Heart right ventricle (tissue), 16 donors: ENCODE measurements at places on chromosomes 6 and 20. TPM values are rescaled to one million over a fixed set of nuclear protein-coding genes. Genes with fewer than 3 reads are reported as not detected.

DNA sequence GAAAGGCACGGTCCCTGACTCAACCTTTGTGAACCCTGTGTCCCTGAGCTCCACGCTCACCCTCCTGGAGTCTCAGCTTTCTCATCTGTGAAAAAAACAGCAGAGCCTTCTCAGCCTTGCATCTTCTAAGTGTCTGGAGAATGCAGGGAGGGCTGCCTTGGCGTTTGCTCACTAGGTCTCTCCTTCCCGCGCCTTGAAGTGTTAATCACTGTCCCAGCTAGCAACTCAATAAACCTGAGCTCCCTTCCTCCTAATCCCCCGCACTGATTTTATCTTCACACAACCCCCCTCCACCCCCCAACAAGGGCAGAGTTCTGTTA lies 34.9 kb upstream of the FOXC1 start:
- H3K27ac ChIP-seq, result peak overlapping the region; percentile 74
- DNase-seq, result no peak
- H3K36me3 ChIP-seq, result no peaks in the 10 kb centered on the region
- no peak overlapping the region for H3K4me3 ChIP-seq
- H3K4me1 ChIP-seq, result peaks cover 14% of the 10 kb centered on the region
- no peaks in the 10 kb centered on the region for H3K27me3 ChIP-seq

- no peak overlapping the region for H3K27ac ChIP-seq
- no peaks in the 10 kb centered on the region for H3K4me1 ChIP-seq
- no peak overlapping the region for H3K4me3 ChIP-seq
- no peaks in the 10 kb centered on the region for H3K27me3 ChIP-seq
- no peak for DNase-seq
These were observed 24.0 kb upstream of the GRM4 start for GRCh38 chr6:34169897-34170296.

DNA sequence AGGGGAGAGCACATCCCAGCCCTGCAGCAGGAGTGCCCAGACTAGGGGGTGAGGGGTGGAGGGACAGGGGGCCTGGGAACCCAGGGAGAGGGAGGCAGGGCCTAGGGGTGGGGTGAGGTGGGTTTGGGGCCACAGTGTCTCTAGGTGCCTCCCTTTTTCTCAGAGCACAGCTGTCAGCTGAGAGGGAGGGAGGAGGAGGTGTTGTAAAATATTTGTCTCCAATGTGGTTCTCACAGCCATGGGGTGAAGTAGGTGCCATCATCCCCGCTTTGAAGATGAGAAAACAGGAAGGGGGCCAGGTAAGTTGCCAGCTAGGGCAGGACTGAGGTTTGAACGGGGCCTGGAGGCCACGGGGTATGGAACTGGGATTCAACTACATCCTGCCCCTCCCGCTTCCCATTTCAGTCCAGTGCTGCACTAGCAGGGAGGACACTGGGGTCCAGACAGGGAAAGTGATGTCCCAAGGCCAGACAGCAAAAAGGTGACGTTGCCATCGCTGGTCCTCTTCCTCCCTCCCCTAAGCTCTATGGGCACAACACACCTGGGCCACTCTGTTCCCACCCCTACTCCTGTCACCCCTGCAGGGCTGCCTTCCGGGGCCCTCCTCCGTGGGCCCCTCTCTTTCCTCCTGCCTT lies 20.3 kb downstream of the PACSIN1 start:
- no peak for DNase-seq
- H3K27ac ChIP-seq, result no peak overlapping the region
- no peaks in the 10 kb centered on the region for H3K4me1 ChIP-seq

DNA sequence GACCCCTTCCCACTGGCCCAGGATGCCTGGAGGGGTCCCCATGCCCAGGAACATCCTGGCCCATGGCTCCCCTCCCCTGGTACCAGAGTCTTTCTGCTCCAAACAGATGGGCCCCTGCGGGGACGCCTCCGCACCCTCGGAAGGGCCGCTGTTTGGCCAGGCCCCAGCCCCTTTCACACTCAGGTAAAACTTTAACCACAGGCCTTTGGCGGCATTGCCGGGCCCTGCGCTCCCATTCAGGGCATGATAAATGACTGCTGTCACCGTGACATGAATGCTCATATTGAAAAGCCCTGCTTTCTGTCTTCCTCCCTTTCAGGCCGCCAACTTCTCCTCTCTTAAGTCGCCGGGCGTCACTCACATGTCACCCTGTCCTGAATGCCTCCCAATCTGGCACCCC lies 141.5 kb upstream of the TOP1 start:
- H3K27ac ChIP-seq, result no peak overlapping the region
- no peaks in the 10 kb centered on the region for H3K36me3 ChIP-seq

DNA sequence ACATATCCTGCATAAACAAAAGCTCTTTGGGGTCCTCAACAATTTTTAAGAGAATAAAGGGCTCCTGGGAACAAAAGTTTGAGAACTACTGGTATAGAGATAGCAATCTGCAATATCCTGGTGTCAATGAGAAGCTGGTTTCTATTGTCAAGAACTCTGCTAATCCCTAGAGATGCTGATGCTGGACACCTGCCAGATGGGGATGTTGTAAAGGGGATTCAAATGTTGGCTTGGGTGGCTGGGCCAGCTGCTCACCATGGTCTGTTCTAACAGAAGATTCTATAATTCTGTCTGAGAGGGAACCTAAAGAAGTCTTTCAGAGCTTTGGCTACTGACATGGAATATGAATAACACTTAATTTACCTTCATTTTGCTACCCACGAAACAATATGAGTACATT lies 137.8 kb downstream of the BTBD9 start:
- no peaks in the 10 kb centered on the region for H3K4me1 ChIP-seq
- no peaks in the 10 kb centered on the region for H3K36me3 ChIP-seq

DNA sequence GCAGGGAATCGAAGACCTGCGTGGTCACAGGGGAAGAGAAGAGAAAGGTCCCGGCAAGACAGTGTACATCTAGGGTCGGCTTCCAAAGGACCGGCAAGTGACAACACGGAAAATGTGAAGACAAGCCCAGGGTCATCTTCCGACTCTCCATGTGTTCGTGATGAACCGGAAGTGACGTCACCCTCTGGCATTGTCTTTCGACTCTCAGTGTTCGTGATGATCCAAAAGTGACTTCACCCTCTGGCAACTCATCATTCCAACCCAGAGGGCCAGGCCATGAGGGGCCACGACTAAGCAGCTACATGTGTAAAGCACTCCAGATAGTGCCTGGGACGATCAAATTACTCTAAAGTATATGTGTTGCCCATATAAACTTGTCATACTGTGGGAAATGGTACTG lies 290.8 kb downstream of the THBS2 start:
- no peak overlapping the region for H3K4me3 ChIP-seq
- DNase-seq, result no peak
- H3K36me3 ChIP-seq, result no peaks in the 10 kb centered on the region
- peaks cover 22% of the 10 kb centered on the region for H3K4me1 ChIP-seq
- no peaks in the 10 kb centered on the region for H3K27me3 ChIP-seq

- no peak for DNase-seq
- H3K4me3 ChIP-seq, result no peak overlapping the region
- no peaks in the 10 kb centered on the region for H3K36me3 ChIP-seq
These were observed 234.3 kb downstream of the CDC5L start for GRCh38 chr6:44621846-44622245.

DNA sequence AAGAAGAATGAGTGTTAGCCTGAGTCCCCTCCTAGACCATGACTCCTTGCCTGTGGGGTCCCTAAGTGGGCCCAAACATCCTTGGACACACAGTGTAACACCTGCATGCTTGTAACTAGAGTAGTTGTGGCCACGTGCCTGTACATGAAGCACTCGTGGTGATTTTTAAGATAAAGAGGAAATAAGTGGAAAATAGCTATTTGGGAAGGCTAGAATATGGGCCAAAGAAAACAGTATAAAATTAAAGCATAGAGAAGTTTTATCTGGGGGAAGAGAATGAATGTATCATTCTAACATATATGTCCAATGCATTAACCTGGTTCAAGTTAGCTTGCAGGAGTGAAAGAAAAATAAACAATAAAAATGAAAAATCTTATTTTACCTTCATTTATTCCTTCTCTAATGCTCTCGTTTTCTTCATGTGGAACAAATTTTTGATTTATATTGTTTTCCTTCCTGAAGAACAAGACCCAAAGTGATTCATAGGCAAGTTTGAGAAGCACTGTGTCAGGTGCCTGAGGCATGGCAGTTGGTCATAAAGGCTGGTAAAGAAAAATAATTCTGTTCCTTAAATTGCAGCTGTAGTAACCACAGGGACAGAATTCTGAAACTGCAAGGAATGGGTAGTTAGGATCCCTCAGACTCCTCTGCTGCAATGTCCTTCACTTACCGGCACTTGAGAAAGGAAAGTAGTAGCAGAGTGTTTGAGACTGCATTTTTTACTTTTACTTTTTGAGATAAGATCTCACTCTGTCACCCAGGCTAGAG lies 8.5 kb upstream of the CST3 start:
- DNase-seq, result no peak
- no peaks in the 10 kb centered on the region for H3K36me3 ChIP-seq
- H3K4me3 ChIP-seq, result no peak overlapping the region
- no peaks in the 10 kb centered on the region for H3K27me3 ChIP-seq
- peaks cover 7% of the 10 kb centered on the region for H3K4me1 ChIP-seq

GRCh38 chr20:19966840-19967239 lies 50.3 kb upstream of the NAA20 start:
- H3K27ac ChIP-seq, result no peak overlapping the region
- H3K4me3 ChIP-seq, result no peak overlapping the region
- peaks cover 57% of the 10 kb centered on the region for H3K4me1 ChIP-seq

GRCh38 chr20:30168025-30168799 lies 1089.3 kb upstream of the DEFB115 start:
- DNase-seq, result peak; percentile 43
- no peak overlapping the region for H3K4me3 ChIP-seq
- H3K4me1 ChIP-seq, result no peaks in the 10 kb centered on the region
- peaks cover 4% of the 10 kb centered on the region for H3K27me3 ChIP-seq
- H3K27ac ChIP-seq, result no peak overlapping the region

GRCh38 chr20:47861116-47861515 lies 75.8 kb upstream of the SULF2 start:
- DNase-seq, result no peak
- no peak overlapping the region for H3K4me3 ChIP-seq
- H3K27ac ChIP-seq, result no peak overlapping the region
- no peaks in the 10 kb centered on the region for H3K36me3 ChIP-seq

TAGAP gene
- 0.68 TPM for total RNA-seq

FLOT1 gene
- total RNA-seq, result 163 TPM

HRH3 gene
- total RNA-seq, result not detected

PNISR gene
- total RNA-seq, result 60.8 TPM

SPEF1 gene
- total RNA-seq, result 0.17 TPM

POU5F1 gene
- total RNA-seq, result not detected

SLC35D3 gene
- total RNA-seq, result not detected

AK9 gene
- total RNA-seq, result 15.5 TPM
